Posterior vena cava (tissue), 2 donors: ENCODE measurements at places on chromosomes 2 and 18. TPM values are rescaled to one million over a fixed set of nuclear protein-coding genes. Genes with fewer than 3 reads are reported as not detected.

DNA sequence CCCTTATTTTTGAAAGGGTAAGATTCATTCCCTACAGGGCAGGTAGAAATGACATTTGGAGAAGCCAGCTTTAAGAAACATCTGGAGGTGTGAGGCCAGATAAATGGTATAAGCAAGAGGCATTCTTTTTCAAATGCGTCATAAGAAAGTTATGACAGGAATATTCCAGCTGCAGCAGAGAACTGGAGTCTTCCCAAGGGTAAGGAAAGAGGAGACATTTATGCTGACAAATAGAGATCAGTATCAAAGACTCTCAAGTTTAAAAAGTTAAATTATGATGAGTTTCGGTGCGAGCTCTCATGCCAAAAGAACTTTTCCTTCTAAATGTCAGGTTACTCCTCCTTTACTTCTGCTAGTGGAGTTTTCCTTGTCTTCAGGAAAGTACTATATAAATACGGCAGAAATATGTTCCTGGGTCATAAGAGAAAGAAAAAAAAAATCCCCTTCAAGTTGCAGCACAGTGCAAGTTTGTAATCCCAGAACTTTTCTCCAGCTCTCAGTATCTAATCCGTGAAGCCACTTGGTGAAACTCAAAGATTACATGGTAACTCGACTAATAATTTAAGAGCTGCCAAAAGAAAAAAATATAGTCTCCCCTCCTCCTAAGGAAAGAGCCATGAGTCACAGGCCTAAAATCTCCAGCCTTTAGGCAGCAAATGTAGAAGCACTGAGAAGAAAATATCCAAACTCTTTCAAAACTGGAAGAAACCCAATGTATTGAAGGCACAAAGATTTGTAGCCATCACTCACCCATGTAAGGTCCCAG, 428.1 kb downstream of the MEIS1 start:
- DNase-seq = no peak

Gene ZSCAN30
- 12.8 TPM for total RNA-seq

Gene DNAH6
- total RNA-seq = 0.24 TPM

- no peak for DNase-seq
These were observed 2.4 kb downstream of the TMEM200C start for GRCh38 chr18:5892823-5893431.

Gene SKA1
- total RNA-seq = 0.24 TPM

Gene FSHR
- total RNA-seq = not detected
